ENCODE measurements at places on chromosomes 12 and 14.

GRCh38 chr12:131208425-131208824 lies 254.7 kb downstream of the ADGRD1 start:
- no peak for DNase-seq

DNA sequence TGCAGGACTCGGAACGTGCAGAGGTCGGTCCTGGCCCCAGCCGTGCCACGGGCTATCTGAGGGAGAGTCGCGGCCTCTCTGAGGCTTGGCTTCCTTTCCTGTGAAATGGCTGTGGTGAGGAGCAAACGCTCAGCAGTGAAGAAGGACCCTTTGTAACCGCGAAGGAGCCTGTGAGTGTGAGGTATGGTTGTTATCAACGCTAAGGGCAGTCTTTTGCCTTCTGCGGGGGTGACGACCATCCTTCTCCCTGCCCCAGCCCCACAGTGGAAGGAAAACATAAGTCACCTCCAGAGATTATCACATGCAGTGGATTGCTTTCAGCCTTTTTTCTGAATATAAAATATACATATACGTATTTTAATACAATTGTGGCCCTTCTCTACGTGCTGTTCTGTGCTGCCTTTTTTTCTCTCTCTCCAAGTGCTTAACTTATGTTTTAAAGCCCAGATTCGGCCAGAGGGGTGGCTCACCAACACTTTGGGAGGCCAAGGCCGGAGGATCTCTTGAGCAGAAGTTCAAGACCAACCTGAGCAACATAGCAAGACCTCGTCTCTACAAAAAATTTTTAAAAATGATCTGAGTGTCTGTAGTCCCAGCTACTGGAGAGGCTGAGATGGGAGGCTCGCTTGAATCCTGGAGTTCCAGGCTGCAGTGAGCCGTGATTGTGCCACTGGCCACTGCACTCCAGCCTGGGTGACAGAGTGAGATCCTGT lies 17.4 kb downstream of the TAMALIN start:
- DNase-seq, result no peak

- DNase-seq, result no peak
Measured at GRCh38 chr14:45133683-45134050, 614 bp downstream of the FKBP3 start.

GRCh38 chr14:94115058-94115591 lies 4.6 kb downstream of the IFI27 start:
- DNase-seq, result no peak

DNA sequence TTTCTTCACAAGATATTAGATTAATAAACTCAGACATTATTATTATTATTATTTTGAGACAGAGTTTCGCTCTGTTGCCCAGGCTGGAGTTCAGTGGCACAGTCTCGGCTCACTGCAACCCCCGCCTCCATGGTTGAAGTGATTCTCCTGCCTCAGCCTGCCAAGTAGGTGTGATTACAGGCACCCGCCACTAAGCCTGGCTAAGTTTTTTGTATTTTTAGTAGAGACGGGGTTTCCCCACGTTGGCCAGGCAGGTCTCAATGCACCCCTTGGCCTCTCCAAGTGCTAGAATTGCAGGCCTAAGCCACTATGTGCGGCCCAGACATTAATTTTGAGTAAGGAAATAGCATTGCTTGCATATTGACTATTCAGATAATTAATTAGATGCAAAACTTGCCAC lies 554.9 kb upstream of the LRFN5 start:
- no peak for DNase-seq
